Mesothelial cell of epicardium (in vitro differentiated cells): ENCODE measurements at places on chromosomes 7 and 10.

- no peak for DNase-seq
Measured at GRCh38 chr10:6072215-6072934, 10.2 kb upstream of the IL2RA start.

DNA sequence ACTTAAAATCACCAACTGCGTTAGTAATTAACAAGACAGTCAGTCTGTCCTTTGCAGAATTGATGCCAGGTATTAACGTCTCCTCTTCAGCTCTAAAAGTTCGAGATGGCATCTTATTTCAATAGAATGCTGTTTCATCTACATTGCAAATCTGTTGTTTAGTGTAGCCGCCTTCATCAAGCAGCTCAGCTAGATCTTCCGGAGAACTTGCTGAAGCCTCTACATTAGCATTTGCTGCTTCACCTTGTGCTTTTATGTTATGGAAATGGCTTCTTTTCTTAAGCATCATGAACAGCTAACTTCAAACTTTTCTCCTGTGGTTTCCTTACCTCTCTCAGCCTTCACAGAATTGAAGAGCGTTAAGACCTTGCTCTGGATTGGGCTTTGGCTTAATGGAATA is 95.5 kb upstream of the FAM20C start:
- DNase-seq: no peak

DNA sequence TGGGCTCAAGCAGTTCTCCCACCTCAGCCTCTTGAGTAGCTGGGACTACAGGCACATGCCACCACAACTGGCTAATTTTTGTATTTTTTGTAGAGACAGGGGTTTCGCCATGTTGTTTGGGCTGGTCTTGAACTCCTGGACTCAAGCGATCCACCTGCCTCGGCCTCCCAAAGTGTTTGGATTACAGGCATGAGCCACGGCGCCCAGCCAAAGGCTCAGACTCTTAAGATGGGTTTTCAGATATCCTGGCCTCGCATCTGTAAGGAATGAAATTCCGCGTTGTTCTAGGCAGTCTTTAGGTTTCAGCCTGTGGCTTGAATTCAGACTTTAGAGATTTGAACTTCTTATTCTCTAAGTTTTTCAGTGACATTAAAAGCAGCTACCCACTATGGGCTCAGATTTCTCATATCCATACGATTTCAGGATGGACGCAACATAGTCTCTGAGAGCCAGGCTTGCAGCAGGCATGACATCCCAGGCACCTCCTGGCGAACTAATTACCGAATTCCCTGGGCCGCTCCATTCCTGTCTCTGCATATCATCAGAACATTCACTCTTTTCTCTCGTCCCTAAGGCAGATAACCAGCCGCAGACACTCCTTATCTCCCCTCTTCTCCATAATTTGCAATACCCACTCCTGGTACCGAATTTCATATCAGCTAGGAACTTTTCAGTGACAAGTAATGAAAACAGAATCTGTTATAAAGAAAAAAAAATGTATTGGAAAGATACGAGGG is 29.7 kb downstream of the IL15RA start:
- no peak for DNase-seq

DNA sequence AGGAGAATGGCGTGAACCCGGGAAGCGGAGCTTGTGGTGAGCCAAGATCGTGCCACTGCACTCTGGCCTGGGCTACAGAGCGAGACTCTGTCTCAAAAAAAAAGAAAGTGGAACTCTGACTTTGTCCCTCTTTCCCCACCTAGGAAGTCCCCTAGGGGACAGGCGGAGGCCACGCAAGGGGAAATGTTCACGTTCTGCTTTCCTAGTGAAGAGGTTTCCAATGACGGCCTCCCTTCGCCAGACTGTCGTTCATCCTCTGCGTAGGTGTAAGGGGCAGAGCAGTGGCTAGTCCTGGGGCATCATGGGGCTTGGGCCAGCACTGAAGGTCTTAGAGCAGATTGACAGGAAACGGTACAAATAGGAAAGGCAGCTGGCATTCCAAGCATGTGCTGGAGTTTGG is 30.6 kb downstream of the SUFU start:
- DNase-seq: no peak

DNA sequence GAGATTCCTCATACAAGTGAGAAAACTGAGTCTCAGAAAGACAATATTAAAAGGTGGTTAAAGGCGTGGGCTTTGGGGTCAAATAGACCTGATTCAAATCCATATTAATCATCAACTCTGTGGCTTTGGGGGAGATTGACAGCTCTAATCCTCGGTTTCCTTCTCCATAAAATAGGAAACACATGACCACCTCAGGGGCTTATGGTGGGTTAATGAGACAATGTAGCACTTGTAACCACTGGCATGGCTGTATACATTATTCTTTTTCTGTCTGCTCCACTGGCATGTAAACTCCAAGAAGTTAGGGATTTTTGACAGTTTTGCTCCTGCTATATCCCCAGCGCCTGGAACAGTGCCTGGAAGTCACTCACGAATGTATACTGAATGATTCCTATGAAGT is 120.8 kb upstream of the GAD2 start:
- no peak for DNase-seq
